ENCODE measurements at places on chromosomes 4 and X.

DNA sequence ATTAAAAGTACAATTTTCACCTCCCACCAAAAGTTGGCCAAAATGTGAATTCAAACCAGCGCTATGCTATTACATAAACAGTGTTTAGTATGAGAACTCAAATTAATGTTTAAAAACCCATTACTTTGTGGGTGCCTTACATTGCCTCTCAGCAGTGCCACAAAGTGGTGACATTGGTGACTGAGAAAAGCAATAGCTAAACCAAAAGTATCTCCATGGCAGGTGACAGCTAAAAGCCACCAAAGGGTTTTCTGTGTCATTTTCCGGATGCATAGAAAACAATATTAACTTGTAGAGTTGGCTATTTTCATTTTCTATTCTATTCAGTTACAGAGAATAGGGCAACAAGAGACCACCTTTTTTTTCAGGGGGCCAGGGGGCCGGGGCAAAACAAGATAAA is 261.2 kb downstream of the MAPK10 start:
- no peak for DNase-seq

DNA sequence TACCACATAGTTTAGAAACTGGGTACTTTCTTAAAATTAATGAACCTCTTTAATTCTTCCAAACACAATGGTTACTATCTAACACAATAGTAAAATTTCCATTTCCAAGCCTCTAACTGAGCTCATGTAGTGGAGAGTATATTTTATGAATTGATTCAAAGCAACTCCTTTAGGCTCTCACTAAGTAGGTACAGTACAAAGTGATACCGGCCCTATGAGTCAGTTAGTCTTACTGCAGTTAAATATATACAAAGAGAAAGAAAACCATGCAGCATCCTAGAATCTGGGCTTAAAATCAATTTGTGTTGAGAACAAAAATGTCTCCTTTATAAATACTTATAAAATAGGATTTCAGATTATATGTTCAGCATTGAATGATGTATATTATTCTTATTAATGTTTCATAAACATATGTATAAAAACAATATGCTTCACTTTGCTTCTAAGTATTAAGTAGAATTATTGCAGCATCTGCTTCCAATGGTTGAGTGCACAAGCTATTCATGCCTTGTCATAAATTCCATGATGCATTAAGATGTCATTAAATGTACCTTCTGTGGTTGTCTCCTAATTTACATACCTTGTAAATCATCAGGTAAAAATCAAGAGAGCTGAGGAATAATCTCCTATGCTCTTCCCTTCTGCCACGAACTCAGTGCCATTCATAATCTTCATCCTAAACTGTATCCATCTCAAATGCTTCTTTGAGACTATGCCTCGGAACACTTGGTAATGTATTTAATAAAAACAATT is 1037.8 kb downstream of the STPG2 start:
- no peak for DNase-seq

DNA sequence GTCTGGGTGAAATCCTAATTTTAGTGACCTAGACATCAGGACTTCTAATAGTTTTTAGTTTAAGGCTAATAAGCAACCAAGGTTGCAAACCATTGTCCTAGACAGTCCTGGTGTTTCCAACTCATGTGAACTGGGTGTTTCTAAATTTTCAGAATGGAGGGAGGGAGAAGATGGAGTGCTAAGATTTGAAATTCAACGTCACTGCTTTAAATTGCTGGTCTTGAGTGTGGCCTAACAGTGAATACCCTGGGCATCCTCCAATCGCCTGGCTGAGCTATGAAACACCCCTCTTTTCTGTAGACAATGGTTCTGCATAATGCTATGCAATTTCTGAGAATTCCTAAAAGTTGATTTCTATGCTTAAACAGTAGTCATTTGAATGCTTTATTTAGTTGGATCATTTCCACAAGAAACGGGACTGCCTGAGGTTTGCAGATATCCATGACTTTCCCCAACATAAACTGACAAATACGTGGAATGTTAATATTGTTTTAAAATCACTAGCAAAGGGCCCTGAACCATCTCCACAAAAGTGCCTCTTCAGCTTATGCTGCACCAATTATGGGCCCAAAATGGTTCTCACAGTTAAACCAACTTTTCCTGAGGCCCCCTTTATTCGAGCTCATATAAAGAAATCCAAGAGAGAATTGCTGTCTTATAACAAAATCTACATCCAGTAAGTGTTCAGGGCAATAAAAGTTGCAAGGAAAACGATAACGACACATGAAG is 1.1 kb downstream of the FBXL5 start:
- DNase-seq: no peak

GRCh38 chr4:16812041-16812440 is 86.4 kb downstream of the LDB2 start:
- no peak for DNase-seq

GRCh38 chr4:67593741-67594175 is 35.2 kb downstream of the STAP1 start:
- no peak for DNase-seq

- DNase-seq: no peak
These were observed 211.6 kb upstream of the TAPT1 start for GRCh38 chr4:16437836-16438235.

GRCh38 chrX:10756441-10756840 is 136.1 kb upstream of the MID1 start:
- no peak for DNase-seq

- DNase-seq: no peak
These were observed 1.4 kb downstream of the THOC2 start for GRCh38 chrX:123731258-123731986.

DNA sequence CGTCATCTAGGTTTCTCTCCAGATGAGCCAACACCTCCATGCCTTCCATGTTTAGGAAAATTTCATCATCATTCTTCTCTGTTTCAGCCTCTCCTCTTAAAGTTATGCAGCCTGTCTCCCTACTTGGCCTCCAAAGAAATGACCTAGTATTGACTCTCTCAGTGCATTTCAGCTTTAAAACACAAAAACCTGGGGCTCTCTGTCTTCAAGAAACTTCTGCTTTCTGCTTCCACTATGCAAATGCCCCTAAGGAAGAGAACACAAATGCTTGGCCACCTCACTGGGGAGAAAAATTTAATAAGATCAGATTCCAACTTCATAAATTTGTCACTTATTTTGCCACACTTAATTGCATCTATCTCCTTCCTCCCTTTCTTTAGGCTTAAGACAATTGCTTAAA is 93.3 kb downstream of the GPRIN3 start:
- DNase-seq: no peak

DNA sequence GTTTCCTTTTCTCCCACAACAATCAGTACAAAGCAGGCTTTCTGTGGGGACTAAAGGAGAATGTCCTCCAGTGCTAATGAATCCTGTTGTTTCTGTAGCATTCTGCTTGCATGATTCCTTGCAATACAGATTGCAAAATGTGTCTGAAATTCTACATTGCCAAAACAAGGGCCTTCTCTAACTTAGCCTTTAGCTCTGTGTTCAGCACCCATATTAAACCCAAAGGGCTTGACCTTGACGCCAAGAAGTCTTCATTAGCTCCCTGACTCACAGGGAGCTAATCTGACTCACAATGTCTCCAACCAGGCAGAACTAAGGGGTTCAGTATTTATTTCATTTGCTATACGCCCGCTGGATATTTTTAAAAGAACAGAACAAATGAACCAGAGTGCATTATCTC is 241.4 kb upstream of the CLNK start:
- DNase-seq: no peak

DNA sequence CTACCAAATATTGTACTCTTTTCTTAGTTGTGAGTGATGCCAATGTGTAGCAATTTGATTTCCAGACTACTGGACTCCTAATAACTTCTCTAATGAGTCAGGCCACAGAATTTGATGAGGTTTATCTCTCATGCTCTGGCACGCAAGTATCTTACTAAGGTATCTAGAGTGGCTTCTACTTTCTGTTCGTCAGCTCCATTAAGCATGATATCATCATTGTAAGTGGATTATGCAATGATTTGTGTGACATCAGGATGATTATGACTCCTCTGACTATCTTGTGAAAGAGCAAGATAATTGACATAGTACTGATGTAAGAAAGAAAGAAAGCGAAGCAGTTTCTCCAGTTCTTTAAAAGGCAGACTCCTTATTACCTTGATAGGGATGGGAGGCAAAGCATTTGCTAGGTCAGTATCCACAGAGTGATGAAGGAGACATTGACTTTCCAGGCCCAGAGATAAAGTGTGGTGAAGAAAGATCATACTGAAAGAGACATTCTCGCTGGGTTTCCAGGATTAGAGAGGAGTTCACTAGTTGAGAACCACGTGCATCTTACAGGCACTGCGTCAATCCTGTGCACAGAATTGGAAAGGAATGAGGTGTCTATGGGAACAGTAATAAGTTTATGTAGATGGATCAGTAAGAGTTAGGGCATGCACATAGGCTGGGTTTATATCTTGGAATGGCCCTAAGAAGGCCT is 161.9 kb upstream of the STK26 start:
- no peak for DNase-seq

DNA sequence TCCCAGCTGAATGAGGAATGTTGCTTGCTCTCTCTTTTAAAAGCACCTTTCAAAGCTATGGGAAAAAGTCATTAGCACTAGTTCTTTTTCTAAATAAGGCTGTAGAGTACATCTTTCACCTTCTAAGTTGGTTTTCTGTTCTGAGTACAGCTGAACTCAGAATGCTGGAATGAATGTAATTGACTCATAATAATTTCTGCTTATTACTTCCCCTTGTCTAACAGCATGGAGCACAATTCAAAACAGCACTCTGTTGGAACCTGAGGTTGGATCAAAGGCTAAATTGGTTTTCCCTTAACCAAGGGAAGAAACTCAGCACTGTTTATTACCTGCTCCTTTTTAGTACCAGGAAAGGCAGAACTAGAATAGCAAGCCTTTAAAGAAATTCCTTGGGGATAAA is 33.5 kb upstream of the CYP2U1 start:
- DNase-seq: no peak

Data from activated naive CD4-positive, alpha-beta T cell (primary cell).